ENCODE measurements at places on chromosomes 13 and 19.
A peak's percentile ranks its signal among the peaks of the same experiment; 100 is the strongest.

GRCh38 chr19:48726556-48726955, 7.0 kb upstream of the MAMSTR start:
- no peak for DNase-seq

DNA sequence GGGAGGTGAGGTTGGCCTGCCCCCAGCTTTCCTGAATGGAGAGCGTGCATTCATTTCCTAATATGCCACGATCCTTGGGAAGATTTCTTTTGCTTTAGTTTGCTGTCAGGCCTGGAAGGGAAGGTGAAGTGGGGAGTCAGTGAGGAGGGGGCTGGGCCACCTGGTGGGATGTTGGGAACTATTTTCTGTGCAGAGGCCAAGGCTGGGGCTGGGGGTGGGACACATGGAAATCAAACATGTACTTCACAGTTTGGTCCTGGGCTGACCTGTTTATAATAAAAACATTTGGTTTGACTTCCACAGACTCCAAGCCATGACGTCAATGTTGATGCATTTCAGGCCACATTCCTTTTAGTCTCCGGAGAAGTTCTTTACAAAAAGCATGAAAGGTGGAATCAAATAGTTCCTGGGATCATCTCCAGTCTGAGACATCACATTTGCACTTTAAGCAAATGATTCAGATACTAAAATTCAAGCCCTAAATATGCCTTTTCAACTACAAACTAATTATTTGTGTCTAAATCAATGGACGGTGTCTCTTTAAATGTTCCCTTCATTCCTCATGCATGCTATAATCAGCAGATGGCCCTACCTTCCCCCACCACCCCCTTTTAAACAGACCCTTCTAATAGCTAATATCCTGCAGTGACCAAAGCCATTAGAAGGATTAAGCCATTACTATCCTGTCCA, 41.5 kb upstream of the MEDAG start:
- DNase-seq = no peak

DNA sequence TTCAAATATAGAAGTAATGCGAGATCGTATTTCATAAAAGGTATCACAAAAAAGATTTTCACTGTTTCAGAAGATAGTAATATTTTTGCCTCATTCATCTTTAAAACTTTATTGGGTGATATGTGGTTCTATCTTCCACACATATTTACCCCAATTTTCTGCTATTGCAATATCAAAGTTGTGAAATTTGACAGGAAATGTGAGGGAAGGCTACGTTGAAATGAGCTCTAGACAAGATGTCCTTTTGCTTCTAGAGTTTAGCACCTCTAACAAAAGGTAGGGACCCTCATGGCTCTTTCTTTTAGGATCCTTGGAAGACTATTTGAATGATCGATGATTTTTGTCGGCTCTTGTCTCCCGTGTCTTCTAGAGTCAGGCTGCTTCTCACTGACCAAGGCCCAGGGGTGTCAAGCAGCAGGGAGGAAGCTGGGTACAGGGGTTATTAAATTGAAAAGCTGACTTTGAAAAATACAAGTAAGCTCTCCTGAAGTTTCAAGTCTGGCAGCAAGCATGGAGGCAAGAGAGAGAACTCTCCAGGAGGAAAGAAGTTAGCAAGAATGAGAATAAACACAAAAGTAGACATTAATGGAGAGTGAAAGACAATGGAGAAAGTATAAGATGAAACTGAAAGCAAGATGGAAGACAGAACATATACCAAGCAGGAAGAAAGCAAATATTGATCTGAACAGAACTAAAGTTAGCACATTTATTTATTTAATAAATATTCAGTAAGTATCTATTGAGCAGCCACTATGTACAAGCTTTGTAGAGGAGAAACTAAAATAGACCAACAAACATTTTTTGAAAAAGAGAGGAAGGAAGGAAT, 73.4 kb downstream of the RUBCNL start:
- DNase-seq = no peak

DNA sequence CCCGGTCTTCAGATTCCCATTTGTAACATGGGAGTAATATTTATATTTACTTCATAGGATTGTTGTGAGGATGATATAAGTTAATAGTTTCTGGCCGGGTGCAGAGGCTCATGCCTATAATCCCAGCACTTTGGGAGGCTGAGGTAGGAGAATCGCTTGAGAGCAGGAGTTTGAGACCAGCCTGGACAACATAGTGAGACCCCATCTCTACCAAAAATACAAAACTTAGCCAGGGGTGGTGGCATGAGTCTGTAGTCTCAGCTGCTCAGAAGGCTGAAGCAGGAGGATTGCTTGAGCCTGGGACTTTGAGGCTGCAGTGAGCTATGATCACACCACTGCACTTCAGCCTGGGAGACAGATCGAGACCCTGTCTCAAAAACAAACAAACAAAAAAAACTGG, 11.2 kb downstream of the CATSPERG start:
- no peak for DNase-seq

DNA sequence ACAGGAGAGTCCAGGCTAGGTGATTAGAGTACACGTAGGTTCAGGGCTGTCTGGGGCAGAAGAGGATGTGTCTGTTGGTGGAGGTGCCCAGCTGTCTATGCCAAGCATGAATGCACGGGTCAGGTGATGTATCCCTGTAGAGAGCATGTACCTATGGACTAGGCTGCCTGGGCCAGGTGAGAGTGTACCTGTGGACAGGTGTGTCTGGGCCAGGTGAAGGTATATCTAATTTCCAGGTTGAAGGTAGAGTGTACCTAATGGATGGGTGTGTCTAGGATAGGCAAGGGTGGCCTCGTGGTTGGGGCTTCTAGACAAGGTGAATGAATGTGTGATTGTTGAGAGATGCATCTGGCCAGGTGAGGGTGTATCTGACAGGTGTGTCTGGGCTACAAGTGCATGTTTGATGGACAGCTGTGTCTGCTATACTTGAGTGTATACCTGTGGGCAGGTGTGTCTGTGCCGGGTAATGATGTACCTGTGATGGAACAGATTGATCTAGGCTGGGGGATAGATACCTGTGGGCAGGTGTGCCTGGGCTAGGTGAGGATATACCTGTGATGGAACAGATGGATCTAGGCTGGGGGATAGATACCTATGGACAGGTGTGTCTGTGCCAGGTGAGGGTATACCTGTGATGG, 15.5 kb upstream of the ZNF414 start:
- no peak for DNase-seq

DNA sequence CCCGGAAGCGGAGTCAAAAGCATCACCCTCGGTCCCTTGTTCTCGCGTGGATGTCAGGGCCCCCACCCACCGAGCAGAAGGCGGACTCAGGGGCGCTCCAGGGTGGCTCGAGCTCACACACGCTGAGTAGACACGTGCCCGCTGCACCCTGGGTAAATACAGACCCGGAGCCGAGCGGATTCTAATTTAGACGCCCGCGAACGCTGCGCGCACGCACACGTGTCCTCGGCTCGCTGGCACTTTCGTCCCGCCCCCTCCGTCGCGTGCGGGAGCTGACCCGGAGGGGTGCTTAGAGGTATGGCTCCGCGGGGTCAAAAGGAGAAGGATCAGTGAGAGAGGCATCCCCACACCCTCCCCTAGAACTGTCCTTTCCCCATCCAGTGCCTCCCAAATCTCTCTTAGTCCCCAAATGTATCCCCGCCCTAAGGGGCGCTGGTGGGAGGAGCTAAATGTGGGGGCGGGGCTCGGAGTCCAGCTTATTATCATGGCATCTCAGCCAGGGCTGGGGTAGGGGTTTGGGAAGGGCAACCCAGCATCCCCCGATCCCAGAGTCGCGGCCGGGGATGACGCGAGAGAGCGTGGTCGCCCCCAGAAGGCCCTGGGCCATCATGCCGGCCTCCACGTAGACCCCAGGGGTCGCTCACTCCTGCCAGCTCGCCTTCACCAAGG, 451 bp upstream of the ICAM5 start:
- peak; percentile 57 for DNase-seq

DNA sequence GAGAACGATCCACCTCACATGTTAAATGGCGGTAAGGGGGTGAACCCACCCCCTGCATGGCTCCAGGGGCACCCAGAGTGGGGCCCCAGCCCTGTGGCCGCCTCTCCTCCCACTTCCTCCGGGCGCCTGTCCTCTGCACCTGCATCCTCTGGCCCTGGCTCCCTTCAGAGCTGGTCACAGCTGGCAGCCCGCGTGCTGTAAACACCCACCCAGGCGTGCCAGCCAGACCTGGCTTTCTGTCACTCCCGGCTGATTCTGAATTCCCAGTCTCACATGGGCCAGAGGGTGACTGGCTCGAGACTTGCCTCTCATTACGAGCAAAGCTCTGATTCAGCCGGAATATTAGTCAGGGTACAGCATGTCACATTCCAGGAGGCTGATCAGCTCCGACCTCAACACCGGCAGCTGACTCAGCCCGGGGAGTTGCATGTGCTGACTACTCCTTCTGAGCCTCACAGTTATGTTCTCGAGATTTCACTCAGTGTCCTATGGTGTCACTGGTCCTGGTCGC, 75.1 kb downstream of the GNG7 start:
- no peak for DNase-seq

GRCh38 chr19:41384351-41384750, 8.0 kb downstream of the TMEM91 start:
- DNase-seq = no peak

GRCh38 chr19:36093687-36094086, 17.3 kb upstream of the OVOL3 start:
- no peak for DNase-seq

DNA sequence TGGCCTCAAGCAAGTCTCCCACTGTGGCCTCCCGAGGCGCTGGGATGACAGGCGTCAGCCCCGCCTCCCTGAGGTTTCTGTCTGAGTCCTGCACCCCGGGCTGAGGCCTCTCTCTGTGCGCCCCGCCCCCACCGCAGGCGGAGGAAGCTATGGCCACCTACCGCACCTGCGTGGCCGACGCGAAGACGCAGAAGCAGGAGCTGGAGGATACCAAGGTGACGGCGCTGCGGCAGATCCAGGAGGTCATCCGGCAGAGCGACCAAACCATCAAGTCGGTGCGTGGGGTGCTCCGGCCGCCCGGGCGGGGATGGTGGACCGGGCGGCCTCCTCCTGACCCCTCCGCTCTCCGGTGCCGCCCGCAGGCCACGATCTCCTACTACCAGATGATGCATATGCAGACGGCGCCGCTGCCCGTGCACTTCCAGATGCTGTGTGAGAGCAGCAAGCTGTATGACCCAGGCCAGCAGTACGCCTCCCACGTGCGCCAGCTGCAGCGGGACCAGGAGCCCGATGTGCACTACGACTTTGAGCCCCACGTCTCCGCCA, 12.7 kb downstream of the ARHGAP45 start:
- DNase-seq = peak; percentile 72

- no peak for DNase-seq
These were observed 6.9 kb downstream of the IL4I1 start for GRCh38 chr19:49889687-49890348.

- DNase-seq = no peak
These were observed 302.9 kb downstream of the LMO7 start for GRCh38 chr13:75938811-75939560.

DNA sequence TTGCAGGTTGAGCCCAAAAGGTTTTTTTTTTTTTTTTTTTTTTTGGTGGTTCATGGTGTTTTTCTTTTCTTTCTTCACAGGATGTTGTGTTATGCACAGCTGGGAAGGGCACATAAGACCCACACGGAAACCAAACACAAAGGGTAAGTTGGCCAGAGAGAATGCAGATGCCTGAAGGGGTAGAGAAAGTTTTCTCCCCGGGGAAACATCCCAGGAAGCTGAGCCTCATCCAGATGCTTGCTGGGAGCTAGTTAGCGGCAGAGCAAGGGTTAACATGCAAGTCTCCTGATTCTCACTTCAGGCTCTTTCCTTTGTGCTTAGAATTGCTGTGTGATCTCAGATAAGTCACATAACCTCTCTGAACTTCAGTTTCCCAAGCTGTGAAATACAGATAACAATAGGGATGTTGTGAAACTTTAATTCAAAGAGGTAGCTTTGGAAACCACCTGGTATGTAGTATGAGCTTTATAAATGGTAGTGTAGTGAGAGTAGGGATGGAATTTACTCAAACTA, 3.1 kb downstream of the ADGRE1 start:
- DNase-seq = no peak

- DNase-seq = no peak
These were observed 91.2 kb downstream of the KATNAL1 start for GRCh38 chr13:30216111-30216510.

DNA sequence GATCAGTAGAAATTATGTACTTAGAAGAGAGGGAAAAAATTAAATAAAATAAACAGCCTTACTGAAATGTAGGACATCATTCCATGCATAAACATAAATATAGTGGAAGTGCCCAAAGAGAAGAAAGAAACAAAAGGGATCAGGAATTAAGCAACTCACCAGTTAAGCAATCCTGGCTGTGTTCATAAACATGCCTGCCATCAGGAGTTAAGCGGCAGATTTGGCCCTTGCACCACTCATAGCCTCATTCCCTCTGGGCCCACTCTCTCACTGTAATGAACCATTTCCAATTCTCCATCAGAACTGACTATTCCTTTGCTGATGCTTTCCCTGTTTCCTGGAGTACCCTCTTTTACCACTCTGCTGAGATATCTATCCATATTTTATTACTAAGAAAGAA, 281.4 kb downstream of the LHFPL6 start:
- no peak for DNase-seq

- DNase-seq = no peak
These were observed 2.5 kb upstream of the BCAT2 start for GRCh38 chr19:48813123-48813913.

GRCh38 chr13:33345842-33346241, 60.3 kb upstream of the STARD13 start:
- DNase-seq = no peak

DNA sequence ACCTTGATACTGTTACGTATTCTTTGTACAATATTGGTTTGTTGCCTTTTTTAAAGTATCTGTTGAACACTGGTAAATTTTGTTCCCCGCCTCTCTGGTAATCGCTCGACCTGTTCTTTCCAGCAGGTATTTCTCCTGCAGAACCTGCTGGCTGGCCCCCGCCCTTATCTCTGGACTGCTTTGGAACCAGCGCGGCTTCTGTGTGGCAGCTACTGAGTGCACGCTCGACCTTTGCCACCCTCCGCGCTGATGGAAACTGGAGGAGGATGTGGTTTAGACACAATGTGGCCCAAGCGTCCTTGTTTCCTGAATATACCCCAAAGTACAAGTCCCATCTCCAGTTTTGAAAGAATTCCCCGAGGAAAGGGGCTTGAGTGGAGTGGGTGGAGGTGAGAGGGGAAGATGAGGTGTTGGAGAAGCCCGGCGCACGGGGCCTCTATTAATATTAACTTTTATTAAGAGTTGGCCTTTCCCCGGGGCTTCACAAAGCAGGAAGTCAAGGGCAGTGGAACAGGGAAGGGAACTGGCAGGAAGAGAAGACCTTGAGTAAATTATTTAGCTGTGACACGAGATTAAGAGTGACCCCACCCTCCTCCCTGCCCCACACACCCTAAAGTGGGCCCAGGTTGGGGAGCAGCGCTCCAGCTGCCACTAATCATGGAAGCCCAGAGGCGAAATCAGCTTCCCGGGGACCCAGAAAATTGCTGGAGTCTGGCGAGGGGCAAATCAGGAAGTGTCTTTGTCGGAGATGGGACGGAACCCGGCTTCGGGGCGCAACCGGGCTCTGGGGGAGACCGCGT, 16.0 kb downstream of the CDX2 start:
- no peak for DNase-seq

GRCh38 chr19:33891773-33892172, 95.1 kb downstream of the KCTD15 start:
- DNase-seq = no peak

Measured in BE2C (cell line).